Amygdala (tissue), 56 donors: ENCODE measurements at places on chromosomes 12 and 14.

DNA sequence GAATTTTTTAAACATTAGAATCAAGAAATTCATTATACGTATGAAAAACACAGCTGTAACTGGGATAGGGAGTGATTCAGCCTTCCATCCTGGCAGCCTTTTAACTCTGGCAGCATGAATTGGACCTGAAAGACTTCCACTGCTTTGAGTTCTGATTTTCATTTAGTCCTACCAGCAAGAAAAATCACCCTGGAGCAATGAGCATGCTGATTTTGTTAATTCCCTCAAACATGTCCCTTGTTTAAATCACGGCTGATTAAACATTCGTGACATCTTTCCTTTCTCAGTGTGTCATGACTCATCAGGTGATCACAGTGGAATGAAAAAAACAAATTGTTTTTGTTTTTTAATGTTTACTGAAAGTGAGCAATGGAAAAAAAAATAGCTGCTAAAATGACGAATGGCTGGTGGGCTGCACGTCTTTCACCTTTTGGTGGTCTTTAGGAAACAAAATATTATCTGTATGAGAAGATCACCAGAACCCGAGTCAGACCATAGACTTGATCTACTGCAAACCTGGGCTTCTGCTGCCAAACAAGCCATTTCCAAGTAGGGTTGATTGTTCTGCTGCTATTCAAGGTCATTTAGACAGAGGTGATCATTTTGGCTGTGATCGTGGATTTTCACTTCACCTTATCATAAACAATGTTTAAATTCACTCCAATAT is 67.0 kb upstream of the CAND1 start:
- no peak for DNase-seq

DNA sequence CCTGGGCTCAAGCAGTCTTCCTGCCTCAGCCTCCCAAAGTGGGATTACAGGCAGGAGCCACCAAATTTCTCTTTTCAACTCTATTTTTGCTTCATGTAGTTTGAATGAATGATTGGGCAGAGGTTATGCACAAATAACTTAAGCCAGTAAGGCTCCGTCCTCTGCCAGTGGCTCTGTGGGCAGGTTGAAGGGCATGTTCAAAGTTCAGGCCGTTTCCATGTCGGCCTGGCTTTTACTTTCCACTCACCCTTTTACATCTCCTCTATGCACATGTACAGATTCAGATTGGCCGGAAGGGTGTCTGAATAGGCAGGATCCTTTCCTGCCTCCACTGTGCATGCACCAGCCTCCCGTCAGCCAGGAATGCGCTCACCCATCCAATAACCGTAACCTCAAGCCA is 132.3 kb downstream of the EML1 start:
- DNase-seq, result no peak

DNA sequence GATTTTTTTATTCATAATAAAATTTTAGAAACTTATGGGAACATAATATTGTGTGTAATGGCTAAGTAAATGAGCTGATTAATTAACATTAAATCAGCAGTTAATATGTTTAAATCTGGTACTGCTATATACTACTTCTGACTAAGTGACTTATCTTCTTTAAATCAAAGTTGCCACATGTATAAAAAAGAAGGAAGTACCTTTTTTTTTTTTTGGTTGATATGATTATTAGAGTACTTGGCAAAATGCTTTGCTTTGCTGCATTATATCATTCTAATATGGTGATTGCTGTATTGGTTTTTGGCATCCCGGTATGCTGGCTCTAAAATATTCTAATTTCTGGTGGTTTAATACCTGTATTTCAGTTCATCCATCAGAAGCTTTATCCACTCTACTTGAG is 319.1 kb upstream of the RGS6 start:
- no peak for DNase-seq

GRCh38 chr12:32025906-32026305 is 66.7 kb downstream of the RESF1 start:
- DNase-seq, result no peak

DNA sequence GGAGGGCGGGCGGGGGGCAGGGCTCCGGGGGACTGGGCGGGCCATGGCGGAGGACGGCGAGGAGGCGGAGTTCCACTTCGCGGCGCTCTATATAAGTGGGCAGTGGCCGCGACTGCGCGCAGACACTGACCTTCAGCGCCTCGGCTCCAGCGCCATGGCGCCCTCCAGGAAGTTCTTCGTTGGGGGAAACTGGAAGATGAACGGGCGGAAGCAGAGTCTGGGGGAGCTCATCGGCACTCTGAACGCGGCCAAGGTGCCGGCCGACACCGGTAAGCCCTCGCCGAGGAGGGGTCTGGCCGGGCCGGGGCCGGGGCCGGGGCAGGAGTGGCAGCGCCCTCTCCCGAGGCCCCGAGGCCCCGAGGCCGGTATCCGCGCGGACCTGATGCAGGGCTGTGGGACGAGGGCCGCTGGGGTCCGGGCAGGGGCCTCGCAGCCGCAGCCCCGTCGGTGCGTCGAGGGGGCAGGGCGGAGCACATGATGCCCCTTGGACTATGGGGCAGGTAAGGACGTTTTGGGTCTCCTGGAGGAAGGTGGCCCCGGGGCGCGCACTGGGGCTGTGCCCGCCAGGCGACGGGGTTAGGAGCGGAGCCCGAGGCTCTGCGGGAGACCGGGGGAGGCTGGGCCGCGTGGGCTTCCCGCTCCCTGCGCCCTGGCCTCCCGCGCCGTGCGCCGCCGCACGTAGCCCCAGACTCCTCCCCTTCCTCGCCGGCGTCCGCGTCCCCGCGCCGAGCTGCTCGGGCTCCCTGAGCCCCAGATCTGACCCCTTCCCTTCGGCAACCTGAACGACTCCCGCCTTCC is at the start of gene TPI1:
TSS of gene TPI1 (plus strand) at position 119 of the 798 bp plus-strand sequence. CDS start at position 155, 36 bp downstream.
- peak; percentile 86 for DNase-seq

GRCh38 chr12:57089271-57090245 is 644 bp downstream of the NAB2 start:
- DNase-seq, result peak; percentile 66

DNA sequence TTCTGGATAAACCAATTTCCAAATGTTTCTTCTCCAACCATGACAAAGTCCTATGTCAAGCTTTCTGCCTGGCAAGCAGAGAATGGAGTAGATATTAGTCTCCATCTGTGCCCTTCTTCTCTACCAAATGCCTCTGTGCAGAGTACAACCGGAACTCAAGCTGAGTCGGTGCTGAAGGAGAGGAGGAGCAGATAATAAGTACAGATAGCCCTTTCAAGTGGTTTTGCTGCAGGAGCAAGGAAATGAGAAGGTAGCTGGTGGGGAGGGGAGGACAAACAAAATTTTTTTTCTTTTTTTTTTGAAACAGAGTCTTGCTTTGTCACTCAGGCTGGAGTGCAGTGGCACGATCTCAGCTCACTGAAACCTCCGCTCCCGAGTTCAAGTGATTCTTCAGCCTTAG is 14.2 kb upstream of the HELB start:
- DNase-seq, result no peak

GRCh38 chr14:92575061-92575747 is 61.6 kb downstream of the RIN3 start:
- DNase-seq, result no peak

DNA sequence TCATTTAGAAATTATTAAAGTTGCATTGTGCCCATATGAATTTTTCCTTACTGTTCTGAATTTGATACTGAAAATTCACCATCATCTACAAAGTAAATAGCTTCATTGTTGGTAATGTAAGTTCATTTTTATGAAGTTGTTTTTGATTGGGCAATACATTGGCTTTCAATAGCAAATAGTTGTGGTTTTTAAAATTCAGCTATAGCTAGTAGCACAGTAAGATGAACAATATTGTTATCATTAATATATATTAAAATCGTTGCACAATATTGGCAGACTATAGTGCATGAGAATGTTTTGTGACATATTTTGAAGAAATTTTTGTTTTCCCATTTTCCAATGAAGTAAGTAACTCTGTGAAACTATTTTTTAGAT is 575.0 kb downstream of the PRKD1 start:
- DNase-seq, result no peak

GRCh38 chr12:6767353-6768319 is 1.5 kb downstream of the PTMS start:
- no peak for DNase-seq

DNA sequence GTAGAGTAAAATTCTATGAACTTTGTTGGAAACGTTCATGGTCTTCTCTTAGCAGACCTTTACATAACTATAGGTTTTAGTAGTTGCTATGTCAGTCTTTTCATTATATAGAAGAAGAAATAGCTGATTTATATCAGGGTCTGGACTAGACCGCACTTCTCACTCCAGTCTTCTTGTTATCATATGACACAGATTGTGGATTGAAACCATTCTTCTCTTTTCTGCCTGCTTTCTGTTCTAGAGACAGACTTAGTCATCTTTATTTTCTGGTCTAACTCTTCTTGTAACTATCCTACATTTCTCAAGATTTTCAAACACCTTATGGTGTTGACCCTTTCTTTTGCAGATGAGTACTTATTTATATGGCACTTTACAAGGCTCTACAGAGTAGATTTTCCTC is 55.7 kb downstream of the PCNX1 start:
- DNase-seq, result no peak

DNA sequence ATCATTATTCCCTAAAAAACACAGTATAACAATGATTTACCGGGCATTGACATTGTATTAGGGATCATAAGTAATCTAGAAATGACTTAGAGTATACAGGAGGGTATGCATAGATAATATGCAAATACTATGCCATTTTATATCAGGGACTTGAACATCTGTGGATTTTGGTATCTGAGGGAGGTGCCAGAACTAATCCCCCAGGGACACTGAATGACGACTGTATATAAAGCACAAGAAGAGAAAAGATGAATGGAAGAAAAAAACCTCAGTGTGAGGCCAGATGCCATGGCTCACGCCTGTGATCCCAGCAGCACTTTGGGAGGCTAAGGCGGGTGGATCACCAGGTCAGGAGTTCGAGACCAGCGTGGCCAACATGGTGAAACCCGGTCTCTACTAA is 25.5 kb upstream of the COX6A1 start:
- DNase-seq, result no peak

DNA sequence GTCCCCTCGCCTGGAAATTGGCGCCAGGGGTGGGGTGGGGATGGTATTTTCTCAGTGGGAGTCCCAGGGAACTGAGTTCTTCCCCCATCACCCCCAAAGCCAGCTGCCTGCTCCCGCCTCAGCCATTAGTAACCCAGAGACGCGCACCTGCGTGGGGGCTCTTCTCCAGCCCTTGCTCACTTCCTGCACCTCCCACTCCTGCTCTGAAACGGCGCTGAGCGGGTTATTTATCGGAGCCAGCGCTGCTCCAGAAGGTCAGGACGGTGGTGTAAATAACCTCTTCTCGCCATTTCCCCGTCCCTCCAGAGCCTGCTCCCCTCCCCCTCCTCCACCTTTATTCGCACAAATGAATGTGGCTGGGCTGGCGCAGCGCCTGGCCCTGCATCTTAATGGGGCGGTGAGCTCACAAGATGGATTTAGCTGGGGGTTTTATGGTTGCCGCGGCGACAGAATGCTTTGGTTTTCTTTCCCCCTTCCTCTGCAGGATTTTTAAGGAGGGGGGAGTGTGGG is 12.2 kb downstream of the GPR84 start:
- peak; percentile 71 for DNase-seq

- DNase-seq, result no peak
These were observed 56.9 kb upstream of the DHRS4 start for GRCh38 chr14:23896609-23897153.

GRCh38 chr12:54005853-54006558 is 2.8 kb upstream of the HOXC8 start:
- DNase-seq, result peak; percentile 50

DNA sequence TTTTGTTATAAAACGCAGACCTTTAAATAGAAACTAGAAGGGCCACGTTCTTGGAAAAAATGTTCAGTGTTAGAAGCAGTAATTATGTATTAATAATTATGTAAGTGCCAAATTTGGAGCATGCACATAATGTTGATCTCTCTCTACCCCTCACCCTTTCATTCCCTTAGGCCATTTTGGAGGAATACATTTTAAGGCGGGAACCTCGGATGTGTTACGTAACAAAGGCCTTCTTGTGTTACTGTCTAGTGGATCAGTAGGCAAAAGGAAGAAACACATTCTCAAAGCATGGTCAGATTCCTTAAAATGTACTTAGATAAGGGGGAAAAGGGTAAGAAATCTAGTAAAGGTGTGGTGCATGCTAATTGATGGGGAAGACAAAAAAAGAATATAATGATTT is 52.7 kb downstream of the RASSF3 start:
- DNase-seq, result no peak

DNA sequence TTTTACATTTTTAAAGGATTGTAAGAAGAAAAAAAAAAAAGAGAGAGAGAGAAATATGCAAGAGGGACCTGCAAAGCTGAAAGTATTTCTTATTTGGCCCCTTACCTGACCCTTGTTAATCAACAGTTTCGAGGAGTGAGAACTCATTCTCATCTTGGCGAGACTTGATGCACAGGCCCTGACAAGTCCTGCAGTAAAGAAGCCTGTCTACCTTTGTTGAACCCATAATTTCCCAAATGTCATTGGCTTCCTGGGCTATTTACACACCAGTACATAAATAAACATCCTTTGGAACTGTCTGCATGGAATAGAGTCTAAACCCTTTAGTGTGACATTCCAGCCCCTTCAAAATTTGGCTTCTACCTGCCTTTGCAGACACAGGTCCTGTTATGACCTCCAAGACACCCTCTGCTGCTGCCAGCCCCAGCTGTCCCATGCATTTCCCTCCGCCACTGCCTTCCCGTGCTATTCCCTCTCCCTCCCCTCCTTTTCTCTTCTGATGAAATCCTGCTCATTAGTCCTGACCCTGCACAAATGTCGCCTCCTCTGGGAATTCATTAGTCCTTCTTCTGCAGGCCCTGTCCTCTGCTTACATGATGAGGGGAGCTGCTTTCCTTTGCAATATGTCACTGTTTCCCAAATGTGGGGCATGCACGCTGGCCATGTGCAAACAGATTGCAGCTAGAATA is 35.1 kb downstream of the MYL2 start:
- DNase-seq, result no peak

- DNase-seq, result no peak
These were observed 151.4 kb upstream of the AVPR1A start for GRCh38 chr12:63302269-63302940.

GRCh38 chr12:29667011-29667410 is 116.7 kb downstream of the TMTC1 start:
- DNase-seq, result no peak

GRCh38 chr12:11684393-11684792 is 34.9 kb downstream of the ETV6 start:
- DNase-seq, result no peak

DNA sequence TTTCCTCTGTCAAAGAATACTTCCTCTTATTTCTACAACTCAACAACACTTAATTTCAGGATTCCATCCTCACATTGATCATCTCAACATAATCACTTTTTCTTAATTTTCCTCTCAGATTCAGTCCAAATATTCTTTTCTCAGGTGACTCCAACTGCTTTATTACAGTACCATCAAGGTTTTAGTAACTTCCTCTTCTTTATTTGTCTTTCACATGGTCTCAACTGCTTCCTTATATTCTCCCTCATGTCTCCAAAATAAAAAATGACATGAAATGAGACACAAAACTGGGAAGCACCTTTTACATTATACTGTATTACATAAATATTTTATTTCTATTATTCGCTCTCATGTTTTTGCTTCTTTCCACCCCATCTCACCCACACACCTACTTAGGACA is 55.5 kb downstream of the PPP2R5E start:
- no peak for DNase-seq
